Myocyte (in vitro differentiated cells): ENCODE measurements at places on chromosomes 1 and 21. TPM values are rescaled to one million over a fixed set of nuclear protein-coding genes. Genes with fewer than 3 reads are reported as not detected.

FAAP20 gene
- 37.3 and 43.0 TPM in 2 replicates for total RNA-seq

DNA sequence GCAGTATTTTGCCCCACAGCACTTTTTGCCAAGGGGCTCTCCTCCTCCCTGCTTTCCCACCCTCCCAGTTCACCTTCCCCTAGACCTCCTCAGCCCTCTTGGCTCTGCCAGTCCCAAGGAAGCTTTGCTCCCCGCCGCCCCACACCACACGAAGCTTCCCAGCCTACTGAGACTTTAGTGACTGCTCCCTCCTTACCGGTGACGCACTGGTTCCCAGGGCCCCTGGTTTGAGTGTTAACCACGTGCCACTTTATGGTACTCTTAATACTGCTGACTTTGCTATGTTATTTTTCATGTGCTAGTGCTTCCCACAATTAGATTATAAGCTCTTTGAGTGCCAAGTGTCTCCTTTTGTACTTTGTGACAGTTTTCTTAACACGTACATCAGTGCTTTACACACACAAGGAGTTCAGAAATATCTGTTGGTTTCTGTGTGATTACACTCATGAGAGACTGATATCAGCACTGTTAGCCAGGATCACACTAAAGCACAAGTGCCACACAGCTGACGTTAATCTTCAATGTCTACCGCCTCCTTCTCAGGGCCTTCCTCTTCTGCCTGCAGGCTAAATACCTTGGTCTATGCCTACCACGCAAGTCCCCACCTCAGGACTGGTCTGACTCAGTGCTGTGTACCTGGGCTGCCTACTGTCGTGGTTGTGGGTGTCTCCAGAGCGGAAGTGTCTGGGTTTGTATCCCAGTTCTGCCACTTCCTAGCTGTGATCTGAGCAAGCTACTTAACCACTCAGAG is 61.0 kb downstream of the DNTTIP2 start:
- no peak for DNase-seq

GBP6 gene
- 0.16 TPM in 1 of 2 replicates, not detected in the other for total RNA-seq

GRCh38 chr1:212310383-212310782 is 25.2 kb downstream of the PPP2R5A start:
- no peak for DNase-seq

HENMT1 gene
- 0.19 TPM in 1 of 2 replicates, not detected in the other for total RNA-seq

GRCh38 chr1:210252621-210253051 is 20.0 kb downstream of the SERTAD4 start:
- no peak for DNase-seq

- DNase-seq, result peak; percentile 86
Measured at GRCh38 chr1:41404308-41404761, 43.1 kb downstream of the FOXO6 start.

DNA sequence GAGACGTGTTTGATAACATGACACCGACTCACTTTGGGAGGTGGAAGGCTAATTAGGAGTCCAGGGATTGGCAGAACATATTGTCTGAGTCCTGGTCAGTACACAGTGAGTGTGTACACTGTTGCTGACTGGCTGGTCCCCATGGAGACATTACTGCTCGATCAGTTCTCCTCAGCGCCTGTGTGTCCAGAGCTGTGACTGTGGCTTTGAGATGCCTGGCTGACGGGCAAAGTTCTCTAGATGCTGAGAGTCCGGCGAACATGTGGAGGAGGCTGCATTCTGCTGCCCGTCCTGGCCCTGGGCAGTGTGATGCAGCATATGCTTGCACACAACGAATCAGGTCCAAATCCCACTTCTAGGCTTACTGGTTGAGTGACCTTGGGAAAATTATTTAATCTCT is 280.1 kb upstream of the ST6GALNAC5 start:
- no peak for DNase-seq

DNA sequence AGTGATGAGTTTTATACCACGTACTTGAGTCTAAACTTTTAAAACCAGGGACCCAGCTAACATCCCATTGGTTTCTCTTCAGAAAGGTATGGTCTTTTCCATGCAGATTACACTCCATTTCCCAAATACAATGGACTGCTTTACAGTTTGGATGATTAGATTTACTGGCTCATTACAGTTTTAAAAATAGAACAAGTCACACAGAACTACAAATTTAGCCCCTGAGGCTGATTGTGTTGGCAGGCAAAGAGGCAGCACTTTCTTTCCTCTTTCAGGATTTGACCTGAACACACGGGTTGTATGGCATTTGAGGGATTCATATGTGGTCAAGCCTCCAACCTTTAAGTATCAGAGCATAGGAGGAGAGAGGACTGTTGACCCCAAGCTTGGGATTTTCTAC is 21.8 kb upstream of the VTCN1 start:
- peak; percentile 14 for DNase-seq

DNA sequence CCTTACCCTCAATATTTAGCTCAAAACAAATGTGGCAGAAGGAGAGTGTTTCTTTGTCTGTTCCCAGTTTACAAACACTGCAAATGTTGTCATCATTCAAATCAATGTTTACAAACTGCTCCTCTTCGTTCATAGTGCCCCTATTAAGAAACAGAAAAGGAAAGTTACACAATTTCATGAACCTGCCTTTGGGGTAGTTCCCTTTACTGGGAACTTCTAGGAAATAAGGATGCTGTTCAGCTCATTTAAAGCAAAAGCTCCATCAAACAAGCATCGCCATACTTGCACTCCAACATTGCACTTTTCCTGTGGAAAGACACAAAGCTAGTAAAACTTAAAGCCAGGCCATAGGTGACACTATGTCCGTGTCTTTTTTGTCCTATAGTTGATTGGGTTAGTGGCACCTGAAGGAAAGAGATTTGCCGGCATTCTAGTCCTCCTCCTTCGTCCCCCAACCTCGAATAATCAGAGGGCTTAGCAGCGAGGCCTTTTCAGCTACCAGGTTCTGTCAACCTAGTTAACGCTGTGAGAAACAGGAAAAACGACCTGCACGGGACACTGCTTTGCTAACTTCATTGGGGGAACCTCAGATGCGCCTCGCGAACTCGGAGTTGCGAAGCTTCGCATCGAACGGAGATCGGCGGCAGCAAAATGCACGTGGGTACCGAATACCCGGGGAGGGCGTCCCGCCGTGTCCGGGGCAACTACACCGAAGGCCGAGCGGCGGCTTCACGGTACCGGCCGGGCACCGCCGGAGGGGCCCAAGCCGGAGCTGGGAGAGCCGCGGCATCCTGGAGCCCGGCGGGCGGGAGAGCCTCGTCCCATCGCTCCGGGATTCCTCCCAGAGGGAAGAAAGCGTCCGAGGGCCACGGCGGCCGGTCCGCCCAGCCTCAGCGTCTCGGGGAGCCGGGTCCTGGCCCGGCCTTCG is 706 bp downstream of the C21orf91 start:
- peak; percentile 40 for DNase-seq

DNA sequence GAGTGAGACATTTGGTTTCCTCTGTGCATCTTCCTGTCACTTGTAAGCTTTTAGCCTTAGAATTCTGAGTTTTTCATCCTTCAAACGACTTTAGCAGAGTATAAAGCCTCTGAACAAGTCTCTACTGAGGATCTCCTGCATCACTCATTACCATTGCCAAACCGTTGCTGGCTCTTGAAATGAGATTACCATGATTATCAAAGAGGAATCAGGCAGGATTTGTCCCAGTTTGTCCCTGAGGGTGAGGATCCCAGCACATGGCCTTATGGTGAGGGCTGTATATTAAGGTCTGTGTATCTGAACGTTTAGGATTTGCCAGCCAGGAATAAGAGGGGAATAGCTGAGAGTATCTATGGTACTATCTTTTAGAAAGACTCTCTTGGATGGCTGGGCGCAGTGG is 169.5 kb upstream of the L1TD1 start:
- no peak for DNase-seq

AMY1A gene
- not detected in 2 replicates for total RNA-seq

C1QB gene
- not detected in 2 replicates for total RNA-seq

DNA sequence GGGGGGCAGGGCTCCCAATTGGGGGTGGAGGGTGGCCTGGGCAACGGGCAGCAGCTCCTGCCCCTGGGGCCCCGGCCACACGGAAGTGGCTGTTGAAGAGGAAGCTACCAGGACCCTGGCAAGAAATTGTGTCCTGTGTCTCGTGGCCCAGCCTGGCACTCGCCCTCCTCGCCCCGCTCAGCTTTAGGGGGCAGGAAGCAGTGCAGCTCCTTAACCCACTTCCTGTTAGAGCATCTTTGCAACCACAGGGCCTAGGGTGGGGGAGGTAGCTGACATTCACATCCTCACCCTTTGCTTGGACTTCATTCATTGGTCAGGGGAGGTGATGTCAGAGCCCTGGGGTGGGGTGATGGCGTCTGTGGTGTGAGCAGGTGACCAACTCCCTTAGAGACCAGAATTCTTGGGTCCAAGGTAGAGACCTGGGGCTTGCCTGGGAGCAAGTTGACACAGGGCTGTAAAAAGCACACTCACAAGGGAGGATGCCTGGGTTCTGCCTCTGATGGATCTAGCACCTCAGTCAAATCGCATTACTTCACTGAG is at the start of gene ARHGAP30:
Gene ARHGAP30, minus strand, starts transcription at position 161 of the 540 bp plus-strand sequence. CDS start 267 bp downstream, outside the sequence.
- no peak for DNase-seq

PTPN22 gene
- total RNA-seq, result 1.4 and 2.0 TPM in 2 replicates

- DNase-seq, result peak; percentile 21
Measured at GRCh38 chr1:78291872-78292271, 198.9 kb upstream of the PTGFR start.

- DNase-seq, result no peak
Measured at GRCh38 chr21:39073717-39074116, 109.5 kb downstream of the PSMG1 start.

DNA sequence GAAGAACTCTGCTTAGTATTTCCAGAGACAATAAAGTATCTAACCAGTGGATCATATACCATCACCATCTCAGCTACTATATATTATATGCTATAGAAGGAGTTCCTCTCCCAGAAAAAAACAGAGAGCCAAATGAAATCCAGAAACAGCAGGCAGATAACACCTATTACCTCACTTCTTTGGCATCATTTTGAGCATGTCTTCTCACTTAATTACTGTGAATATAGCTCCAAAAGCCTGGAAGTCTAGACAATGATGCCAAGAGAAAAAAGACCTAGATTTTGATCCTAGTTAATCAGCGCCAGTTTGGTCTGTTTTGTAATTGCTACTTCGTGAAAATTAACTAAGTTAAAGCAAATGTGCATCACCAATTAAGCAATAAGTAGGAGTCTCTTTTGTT is 131.3 kb downstream of the EIF4G3 start:
- DNase-seq, result no peak

DNA sequence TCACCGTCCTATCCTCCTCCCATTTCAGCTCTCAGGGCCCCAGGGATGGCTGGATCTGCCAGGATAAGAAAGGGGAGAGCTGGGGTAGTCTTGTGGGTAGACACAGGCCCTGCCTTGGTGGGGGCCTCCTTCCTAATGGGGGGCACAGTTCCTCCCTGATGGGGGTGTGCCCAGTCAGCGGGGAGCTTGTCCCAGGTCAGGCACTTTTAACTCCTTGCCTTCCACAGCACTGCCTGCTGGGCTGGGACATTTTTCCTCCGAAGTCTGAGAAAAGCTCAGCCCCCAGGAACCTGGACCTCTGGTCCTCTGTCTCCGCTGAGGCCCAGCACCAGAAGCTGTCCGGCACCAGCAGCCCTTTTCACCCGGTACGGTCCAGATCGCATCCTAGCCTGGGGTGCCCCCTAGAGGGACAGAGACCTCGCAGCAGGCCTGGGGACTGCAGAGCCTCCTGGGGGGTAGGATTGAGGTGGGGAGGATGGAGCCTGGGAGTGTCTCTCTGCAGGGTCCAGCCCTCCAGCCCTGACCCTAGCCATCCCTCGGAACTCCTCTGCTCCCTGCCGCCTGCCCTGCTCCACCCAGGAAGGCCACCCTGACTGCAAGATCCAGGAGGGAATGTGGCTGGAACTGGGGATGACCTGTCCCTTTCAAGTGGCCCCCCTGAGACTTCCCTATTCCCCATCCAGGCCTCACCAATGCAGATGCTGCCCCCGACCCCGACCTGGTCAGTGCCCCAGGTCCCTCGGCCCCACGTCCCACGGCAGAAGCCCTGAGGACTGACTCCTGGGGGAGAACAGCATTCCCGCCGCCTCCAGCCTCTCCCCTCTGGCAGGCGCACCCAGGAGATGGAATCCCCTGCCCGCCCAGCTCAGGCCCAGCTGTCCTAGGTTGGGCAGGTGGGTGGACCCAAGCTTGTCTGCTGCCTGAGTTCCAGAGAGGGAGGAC is 12.0 kb downstream of the MIIP start:
- DNase-seq, result no peak

- DNase-seq, result no peak
Measured at GRCh38 chr1:117001254-117001927, at the start of gene CD101. Gene CD101 (plus strand): TSS chr1:117001760. CDS start chr1:117001818, 58 bp downstream.

COL11A1 gene
- 117 and 120 TPM in 2 replicates for total RNA-seq

GRCh38 chr1:243253926-243254232 is 1.2 kb downstream of the CEP170 start:
- no peak for DNase-seq

- no peak for DNase-seq
Measured at GRCh38 chr1:47190857-47191256, 1.0 kb upstream of the PDZK1IP1 start.

S100A7 gene
- total RNA-seq, result not detected in 2 replicates

MSH4 gene
- 0.10 and 0.27 TPM in 2 replicates for total RNA-seq

LPAR3 gene
- not detected in 2 replicates for total RNA-seq

KCNT2 gene
- total RNA-seq, result 0.62 and 1.1 TPM in 2 replicates

C1orf94 gene
- total RNA-seq, result not detected in 2 replicates

CNKSR1 gene
- 0.36 and 0.62 TPM in 2 replicates for total RNA-seq

SPRR1A gene
- total RNA-seq, result not detected in 2 replicates

DNA sequence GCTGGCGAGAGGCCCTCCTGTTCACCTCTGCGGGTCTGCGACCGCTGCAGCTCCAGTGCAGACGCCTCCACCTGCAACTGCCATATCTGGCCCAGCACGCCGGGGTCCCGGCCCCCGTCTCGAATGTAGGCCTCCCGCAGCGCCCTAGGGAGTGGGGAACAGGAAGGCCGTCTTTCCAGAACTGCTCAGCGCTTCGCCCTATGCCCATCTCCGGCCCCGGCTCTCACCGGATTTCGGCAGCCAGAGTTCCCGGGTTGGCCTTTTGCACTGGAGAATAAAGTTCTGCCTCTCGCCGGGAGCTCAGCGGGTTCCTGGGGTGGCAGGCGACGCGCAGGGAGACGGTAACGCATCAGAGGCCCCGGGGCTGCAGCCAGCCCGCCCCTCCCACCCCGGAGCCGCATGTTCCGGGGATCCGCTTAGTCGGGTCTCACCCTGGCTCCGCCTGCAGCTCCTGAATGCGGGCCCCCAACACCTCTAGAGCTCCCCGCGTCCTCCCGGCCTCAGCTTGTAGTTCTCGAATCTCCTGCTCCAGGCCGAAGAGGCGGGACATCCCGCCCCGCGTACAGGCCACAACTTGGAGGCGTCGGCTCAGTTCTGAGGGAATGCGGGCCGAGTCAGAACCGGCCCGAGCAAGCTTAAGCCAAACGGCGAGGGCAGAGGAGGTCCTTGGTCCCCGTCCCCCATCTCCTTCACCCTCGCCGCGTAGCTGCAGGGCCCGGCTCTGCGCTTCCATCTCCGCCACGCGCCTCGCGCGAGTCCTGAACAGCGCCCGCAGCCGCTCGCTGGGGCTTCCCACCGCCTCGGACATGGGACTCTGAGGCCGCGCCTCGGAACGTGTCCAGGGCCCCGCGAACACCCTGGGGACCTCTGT is 1.1 kb downstream of the CCDC17 start:
- no peak for DNase-seq

DNA sequence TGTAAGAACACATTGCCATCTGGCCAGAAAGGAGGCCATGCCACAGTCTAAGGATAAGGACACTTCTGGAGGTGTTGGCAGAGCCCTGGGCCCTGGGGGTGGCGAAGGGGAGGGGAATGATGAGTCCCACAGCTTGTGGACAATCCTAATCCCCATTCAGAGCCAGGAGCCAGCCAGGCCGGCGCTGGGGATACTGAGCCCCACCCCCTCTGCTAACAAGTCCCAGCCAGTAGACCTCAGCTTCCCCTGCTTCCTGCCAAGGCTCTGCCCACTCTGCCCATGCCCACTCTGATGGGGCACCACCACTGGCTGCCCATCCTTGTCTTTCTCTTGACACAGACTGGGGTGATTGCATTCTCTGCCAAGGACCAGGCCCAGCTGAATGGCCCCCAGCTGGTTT is 71.9 kb downstream of the NAV1 start:
- DNase-seq, result no peak
